ENCODE measurements at places on chromosomes 2 and 18. TPM values are rescaled to one million over a fixed set of nuclear protein-coding genes. Genes with fewer than 3 reads are reported as not detected.
A peak's percentile ranks its signal among the peaks of the same experiment; 100 is the strongest.

The PPP4R3B gene
- total RNA-seq = 53.2 TPM

The ITGA6 gene
- total RNA-seq = 61.8 TPM

The MATN3 gene
- 5.3 TPM for total RNA-seq

The SPC25 gene
- total RNA-seq = 53.0 TPM

The RESP18 gene
- total RNA-seq = not detected

The SLC4A3 gene
- 3.0 TPM for total RNA-seq

The ABCB11 gene
- total RNA-seq = not detected

The SNORC gene
- total RNA-seq = 0.24 TPM

The EIF5B gene
- 19.5 TPM for total RNA-seq

DNA sequence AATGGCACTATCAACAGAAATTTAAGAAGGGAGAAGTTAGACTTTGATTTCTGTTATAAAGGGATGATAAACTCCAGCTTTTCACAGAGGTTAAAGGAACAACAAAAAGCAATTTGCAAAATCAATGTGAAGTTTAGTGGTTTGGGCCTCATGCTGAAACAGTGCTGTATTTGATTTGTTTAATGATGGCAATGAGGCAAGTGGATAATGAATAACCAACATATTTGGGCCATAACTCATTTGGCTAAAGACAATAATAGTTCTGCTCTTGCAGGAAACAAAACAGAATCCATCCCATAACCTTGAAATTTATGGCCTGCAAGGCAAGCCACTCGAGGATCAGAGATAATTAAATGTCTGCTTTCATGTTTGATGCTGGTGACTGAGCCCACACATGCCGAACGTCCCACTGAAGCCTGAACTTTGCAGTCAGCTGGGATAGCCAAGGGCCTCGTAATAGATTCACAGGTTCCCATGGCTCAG is 56.5 kb downstream of the TPGS2 start:
- no peak for DNase-seq

GRCh38 chr2:67896476-67896875 is 166.3 kb downstream of the C1D start:
- DNase-seq = no peak

GRCh38 chr2:240819858-240820606 is at the start of gene KIF1A:
Gene KIF1A, minus strand, starts transcription at chr2:240820219. Its CDS starts 22,467 bp downstream, at chr2:240797752.
- DNase-seq = no peak

DNA sequence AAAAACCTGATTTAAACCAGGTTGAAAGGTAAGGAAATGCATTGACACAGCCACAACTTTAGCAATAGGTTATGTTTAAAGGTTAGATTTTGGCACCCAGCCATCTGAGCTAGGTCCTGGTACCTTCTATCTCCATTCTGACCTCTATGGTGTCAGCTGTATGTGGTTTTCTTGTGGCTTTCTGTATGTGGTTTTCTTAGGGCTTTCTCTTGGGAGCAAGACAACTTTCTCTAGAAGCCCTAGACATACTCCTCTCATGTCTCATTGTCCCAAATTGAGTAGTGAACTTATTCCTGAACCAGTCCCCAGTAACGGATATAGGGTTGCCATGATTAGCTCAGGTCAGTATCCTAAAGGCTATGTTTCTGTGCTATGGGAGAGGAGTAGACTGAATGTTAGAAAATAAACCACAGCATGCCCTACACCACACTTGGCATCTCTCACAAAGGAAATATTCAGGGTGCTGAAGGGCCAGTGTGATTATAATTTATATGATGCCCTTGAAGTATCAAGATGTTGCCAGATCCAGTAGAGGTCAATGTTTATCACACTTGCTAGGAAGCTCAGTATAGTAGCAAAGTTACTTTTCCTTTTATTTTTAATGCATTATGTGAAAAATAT is 176.1 kb downstream of the CAPN13 start:
- peak; percentile 55 for DNase-seq

GRCh38 chr2:147519178-147519577 is 325.7 kb upstream of the ACVR2A start:
- no peak for DNase-seq

- DNase-seq = no peak
These were observed 5.7 kb downstream of the ROCK1 start for GRCh38 chr18:21105936-21106335.

GRCh38 chr18:55264108-55264507 is 304.8 kb upstream of the CCDC68 start:
- DNase-seq = peak; percentile 79

DNA sequence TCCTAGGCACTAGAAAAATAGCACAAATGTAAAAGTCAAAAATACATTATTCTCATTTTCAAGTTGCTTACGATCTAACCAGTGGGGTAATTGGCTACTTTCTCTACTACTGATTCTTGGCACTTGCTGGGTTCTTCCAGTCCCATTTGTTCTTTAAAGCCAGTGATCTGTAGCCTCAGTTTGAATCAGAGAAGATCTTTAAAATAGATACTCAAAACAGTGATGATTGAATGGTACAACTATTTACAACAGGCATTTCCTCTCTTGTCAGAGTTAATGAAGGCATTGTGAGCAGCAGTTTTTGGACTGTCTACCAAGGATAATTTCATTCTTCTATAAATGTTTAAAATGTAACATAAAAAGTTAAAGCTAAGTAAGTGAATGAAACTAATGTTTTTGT is 128.3 kb upstream of the FSIP2 start:
- DNase-seq = no peak

DNA sequence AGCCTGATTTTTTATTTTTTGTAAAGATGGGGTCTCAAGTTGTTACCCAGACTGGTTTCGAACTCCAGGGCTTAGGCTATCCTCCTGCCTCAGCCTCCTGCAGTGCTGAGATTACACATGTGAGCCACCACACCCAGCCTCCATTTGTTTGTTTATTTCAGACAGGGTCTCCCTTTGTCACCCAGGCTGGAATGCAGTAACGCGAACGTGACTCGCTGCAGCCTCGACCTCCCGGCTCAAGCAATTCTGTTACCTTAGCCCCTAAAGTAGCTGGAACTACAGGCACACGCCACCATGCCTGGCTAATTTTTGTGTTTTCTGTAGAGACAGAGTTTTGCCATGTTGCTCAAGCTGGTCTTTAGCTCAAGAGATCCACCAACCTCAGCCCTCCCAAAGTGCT is 27.2 kb downstream of the UBXN4 start:
- no peak for DNase-seq

- no peak for DNase-seq
These were observed 350.8 kb upstream of the NT5C1B start for GRCh38 chr2:18940184-18940583.

GRCh38 chr2:14923820-14924580 is 291.5 kb downstream of the LRATD1 start:
- DNase-seq = no peak

- peak; percentile 36 for DNase-seq
These were observed 14.9 kb upstream of the CNNM3 start for GRCh38 chr2:96801005-96801785.

DNA sequence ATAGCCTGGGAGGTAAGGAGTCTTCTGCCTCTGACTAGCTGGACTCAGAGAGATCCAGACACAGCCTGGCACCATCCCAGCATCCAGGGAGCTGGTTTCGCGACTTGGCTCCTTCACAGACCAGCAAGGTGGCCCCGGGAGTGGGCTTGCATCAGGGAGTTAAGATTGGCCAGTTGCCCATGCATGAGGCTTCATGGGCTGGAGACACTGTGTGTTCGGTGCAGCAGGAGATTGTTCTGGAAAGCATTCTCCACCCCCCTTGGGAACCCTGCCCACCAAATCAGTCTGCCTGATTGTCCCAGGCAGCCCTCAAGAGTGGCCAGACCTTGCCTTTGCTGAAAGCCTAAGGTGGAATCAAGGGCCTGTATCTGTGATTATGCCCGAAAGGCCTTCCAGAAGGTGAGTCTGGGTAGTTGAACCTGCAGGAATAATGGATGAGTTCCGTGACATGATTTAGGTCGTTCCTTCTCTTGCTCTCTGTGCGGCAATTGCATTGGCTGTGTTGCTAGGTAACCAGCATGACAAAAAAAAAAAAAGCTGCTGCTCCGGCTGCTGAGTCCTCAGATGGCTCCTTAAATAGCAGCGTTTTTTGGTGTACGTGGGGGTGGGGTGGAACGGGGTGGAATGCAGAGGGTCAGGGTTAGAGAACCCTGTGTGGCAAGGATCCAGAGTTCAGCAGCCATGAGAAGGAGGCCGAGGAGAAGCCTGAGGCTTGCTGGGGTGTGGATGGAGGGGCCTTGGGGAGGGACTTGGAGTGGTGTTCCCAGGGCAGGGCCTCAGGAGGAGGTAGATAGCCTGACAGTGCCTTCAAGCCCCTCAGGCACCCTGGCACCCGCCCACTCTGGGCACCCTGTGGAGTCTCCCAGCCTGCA is 93.0 kb upstream of the MCFD2 start:
- DNase-seq = peak; percentile 71

DNA sequence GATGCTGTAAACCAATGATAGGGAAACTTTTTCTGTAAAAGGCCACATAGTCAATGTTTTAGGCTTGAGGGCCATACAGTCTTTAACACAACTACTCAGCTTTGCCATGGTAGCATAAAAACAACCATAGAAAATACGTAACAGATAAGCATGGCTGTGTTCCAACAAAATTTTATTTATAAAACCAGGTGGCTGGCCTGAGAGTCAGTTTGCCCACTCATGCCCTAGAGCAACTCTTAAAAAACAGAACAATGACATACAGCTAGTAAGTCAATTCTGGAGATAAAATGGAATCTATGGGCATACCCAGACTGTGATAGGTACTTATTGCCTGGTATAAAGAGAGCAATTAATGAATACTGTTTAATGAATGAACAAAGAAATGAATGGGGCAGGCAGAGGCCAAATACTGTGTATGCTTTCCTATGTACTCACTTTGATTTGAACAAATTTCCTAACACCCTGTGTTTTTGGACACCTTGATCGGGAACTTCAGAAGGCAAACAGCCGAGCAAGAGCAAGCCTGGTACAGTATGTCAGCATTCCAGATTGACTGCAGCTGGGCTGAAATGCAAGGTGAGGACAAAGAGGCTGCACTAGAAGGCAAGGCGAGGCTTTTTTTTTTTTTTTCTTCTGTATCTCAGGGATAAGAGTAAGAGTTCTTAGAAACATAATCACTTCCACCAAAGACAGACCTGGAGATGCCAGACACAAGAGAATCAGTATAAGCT is 315.3 kb downstream of the CLIP4 start:
- DNase-seq = peak; percentile 35

- no peak for DNase-seq
These were observed 141.2 kb downstream of the CABLES1 start for GRCh38 chr18:23276451-23276850.

DNA sequence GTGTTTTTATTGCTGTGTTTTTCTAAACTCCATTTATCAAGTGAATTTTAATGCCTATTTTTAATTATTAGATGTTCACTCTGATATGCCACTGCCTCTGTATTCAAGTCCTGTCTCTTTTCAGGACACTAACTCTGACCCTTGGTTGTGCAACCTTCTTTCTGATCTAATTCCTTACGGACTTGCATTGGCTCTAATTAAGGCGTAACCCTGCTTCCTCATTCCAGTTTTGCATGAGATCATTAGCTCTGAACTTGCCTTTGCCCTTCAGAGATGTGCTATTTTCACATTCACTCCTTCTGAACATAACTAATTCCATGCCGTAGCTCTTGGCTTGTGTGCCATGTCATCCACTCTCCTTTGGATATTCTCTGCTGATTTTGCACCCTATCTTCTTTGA is 162.5 kb upstream of the TMEFF2 start:
- no peak for DNase-seq

- DNase-seq = peak; percentile 100
These were observed 164.2 kb downstream of the ANTXR1 start for GRCh38 chr2:69177063-69177771.

DNA sequence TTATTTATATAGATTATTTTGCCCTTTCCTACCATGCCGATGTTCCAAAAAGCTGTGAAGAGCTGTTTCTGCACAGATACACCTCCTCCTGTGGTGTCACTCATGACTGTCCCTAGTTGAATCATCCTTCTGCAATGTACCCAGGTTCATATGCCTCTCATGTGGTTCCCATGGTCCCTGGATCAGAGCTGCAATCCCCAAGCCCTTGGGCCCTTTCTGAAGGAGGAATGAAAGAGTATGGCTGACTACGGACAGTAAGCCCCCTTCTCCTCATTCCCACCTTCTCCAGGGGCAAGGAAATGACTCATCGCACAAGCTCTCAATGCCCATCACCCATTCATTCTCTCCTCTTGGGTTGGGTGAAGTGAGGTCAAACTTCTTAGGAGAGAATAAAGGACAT is 63.9 kb upstream of the ACVR1 start:
- peak; percentile 66 for DNase-seq

DNA sequence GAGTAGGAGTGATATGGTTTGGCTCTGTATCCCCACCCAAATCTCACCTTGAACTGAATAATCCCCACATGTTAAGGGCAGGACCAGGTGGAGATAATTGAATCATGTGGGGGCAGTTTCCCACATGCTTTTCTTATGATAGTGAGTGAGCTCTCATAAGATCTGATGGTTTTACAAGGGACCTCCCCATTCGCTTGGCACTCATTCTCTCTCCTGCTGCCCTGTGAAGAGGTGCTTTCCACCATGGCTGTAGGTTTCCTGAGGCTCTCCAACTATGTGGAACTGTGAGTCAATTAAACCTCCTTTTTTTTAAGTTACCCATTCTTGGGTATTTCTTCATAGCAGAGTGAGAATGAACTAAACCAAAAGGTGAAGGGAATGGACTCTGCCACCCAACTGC is 207.5 kb downstream of the LOXHD1 start:
- DNase-seq = no peak

- DNase-seq = peak; percentile 25
These were observed 484 bp downstream of the APCDD1 start for GRCh38 chr18:10454681-10455557.

GRCh38 chr18:25282282-25282681 is 69.7 kb downstream of the ZNF521 start:
- DNase-seq = no peak

DNA sequence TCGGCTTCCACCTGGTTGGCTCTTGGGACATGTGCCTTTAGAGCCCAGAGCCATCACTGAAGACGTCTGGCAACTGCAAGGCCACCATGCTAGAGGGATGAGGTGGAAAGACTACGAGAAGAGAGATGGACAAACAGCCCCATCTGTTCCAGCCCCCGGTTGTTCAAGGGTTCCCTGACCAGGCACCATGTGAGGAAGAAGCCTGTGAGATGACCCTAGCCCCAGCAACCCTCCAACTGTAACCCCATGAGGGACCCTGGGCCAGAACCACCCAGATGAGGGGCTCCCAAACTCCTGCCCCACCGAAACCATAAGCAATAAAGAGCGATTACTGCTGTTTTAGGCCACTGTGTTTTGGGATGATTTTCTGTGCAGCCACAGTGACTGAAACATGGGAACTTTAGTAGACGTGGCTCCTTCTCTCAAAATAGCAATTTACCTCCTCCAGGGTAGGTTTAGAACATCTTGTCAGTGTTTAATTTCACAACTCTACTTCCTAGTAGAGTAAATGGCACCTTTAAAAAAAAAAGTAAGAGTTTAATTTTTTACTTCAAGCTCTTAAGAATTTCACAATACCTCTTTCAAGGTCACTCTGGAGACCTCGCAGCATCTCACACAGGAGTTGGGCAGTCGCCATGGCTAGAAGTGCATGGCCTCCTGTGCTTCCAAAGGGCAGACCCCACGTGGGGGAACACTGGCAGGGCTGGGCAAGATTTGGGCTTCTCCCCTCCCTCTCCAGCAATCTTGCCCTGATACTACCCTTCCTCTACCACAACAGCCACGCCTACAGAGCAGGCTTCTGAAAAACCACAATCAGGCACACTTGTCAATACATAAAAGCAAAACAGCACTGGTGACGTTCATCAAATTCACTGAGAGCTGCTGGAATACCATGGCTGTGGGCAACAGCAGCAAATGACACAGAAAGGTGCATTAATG is 48.8 kb downstream of the TMEM163 start:
- DNase-seq = peak; percentile 30
